ENCODE measurements at places on chromosomes 13 and 19.

GRCh38 chr13:94550062-94550738, 45.8 kb downstream of the TGDS start:
- DNase-seq = no peak

DNA sequence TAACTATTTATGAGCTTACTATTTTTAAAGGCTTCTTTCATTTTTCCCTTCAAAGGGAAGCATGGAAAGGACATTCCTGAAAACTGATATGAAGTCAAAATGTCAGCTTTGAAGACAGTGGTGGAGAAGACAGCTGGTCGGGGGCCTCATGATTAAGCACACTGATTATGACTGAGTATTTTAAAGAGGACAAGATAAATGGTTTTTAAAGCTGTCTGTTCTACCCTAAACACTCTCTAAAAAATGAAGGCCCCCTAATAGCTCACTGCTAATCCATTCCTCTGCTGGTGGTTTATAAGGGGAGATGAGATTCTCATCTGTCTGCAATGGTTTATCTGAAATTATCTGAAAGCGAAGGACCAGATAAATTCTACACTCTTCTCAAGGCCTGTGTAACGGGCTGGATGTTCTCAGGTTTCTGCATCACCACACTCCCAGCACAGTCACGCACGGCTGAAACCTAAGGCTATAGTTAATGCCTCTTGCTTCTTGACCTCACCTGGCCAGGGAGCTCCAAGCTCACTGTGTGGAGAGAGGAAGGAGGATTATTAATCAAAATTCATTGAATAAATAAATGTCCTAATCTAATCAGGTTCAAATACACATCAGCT, 86.9 kb upstream of the DOCK9 start:
- DNase-seq = no peak

DNA sequence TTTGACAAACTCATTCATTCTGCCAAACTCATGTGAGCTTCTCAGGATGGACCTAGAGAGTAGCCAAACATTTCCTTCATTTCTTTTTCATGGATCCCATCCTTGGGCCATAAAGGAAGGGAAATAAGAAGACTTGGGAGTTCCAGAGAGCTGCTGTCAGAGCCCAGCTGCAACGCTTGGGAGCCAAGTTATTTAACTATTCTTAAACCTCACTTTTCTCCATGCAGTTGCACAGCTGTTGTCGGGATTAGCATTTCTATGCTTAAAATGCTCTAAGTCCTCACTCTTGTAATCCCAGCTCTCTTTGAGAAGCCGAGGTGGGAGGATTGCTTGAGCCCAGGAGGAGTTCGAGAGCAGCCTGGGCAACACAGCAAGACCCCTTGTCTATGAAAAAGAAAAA, 11.7 kb upstream of the CASP14 start:
- no peak for DNase-seq

- no peak for DNase-seq
Observed at GRCh38 chr19:50414864-50415660, 3.7 kb upstream of the SPIB start.
